ENCODE measurements at places on chromosomes 3 and 15. TPM values are rescaled to one million over a fixed set of nuclear protein-coding genes. Genes with fewer than 3 reads are reported as not detected.

Gene LPCAT4
- 44.4 TPM for total RNA-seq

- H3K4me1 ChIP-seq: peaks cover 10% of the 10 kb centered on the region
- peaks cover 13% of the 10 kb centered on the region for H3K36me3 ChIP-seq
These were observed 73.4 kb downstream of the CCK start for GRCh38 chr3:42192334-42193200.

GRCh38 chr3:170703121-170703588, 117.3 kb upstream of the SLC7A14 start:
- no peaks in the 10 kb centered on the region for H3K27me3 ChIP-seq
- H3K4me1 ChIP-seq: peaks cover 12% of the 10 kb centered on the region
- H3K27ac ChIP-seq: peak overlapping the region; percentile 68
- no peaks in the 10 kb centered on the region for H3K36me3 ChIP-seq

DNA sequence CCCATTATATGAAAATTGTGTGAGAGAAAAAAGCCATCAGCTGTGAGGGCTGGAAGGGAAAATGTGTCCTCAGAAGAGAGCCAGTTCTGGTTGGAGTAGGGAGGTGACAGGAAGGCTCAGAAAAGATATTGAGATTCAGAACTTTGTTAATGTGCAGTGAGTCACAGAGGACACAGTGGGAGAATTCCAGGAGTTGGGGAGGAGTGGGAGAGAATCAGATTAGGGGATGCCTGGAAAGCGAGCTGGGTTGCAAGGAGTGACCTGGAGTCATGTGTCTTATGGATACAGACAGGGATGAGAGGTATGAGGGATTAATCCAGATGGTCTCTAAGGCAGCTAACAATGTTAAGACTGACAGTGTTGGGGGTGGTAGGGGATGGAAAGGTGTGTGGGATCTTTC, 67.5 kb downstream of the CHST2 start:
- H3K4me3 ChIP-seq: no peak overlapping the region
- H3K27ac ChIP-seq: no peak overlapping the region
- no peaks in the 10 kb centered on the region for H3K4me1 ChIP-seq
- no peaks in the 10 kb centered on the region for H3K36me3 ChIP-seq
- DNase-seq: no peak

Gene SLC2A2
- total RNA-seq: not detected

GRCh38 chr3:75981401-75981800, 196.1 kb upstream of the ZNF717 start:
- no peak overlapping the region for H3K27ac ChIP-seq
- no peaks in the 10 kb centered on the region for H3K36me3 ChIP-seq
- no peak for DNase-seq
- no peaks in the 10 kb centered on the region for H3K4me1 ChIP-seq
- no peak overlapping the region for H3K4me3 ChIP-seq

Gene CA12
- total RNA-seq: 0.70 TPM

- peaks cover 66% of the 10 kb centered on the region for H3K4me1 ChIP-seq
- peak; percentile 100 for DNase-seq
- H3K4me3 ChIP-seq: peak overlapping the region; percentile 47
- peak overlapping the region; percentile 99 for H3K27ac ChIP-seq
These were observed 110.5 kb downstream of the PGPEP1L start for GRCh38 chr15:98896802-98897732.

Measured in astrocyte (in vitro differentiated cells and primary cell).